ENCODE measurements at places on chromosomes 7 and 10. TPM values are rescaled to one million over a fixed set of nuclear protein-coding genes. Genes with fewer than 3 reads are reported as not detected.

The ACTL6B gene
- not detected for total RNA-seq

The NYAP1 gene
- 2.9 TPM for total RNA-seq

The ZNF425 gene
- total RNA-seq: 0.74 TPM

The FGFR2 gene
- 0.10 TPM for total RNA-seq

The AKR1D1 gene
- total RNA-seq: not detected

The ASZ1 gene
- not detected for total RNA-seq

The SPDYE5 gene
- not detected for total RNA-seq

The PDE6C gene
- not detected for total RNA-seq

The SYT15 gene
- 0.20 TPM for total RNA-seq

The ASB4 gene
- not detected for total RNA-seq

The RSBN1L gene
- 9.5 TPM for total RNA-seq

The MRPS17 gene
- total RNA-seq: 16.2 TPM

The AKR1C1 gene
- total RNA-seq: 0.30 TPM

The PHYHIPL gene
- total RNA-seq: not detected

The SPDYE8 gene
- not detected for total RNA-seq

The AGMO gene
- total RNA-seq: 1.6 TPM

The CRPPA gene
- total RNA-seq: 1.4 TPM

The MYO3A gene
- not detected for total RNA-seq

The CEP55 gene
- total RNA-seq: 83.6 TPM

The EIF4EBP2 gene
- 20.7 TPM for total RNA-seq

The TMEM229A gene
- not detected for total RNA-seq

The C10orf105 gene
- not detected for total RNA-seq

The GHRHR gene
- total RNA-seq: not detected

The LIPF gene
- not detected for total RNA-seq

The PAX4 gene
- not detected for total RNA-seq

The VIPR2 gene
- not detected for total RNA-seq

The SORCS1 gene
- total RNA-seq: not detected

The VSTM2A gene
- not detected for total RNA-seq

The CTAGE6 gene
- not detected for total RNA-seq

The LIPK gene
- not detected for total RNA-seq

The STEAP1B gene
- 47.8 TPM for total RNA-seq

All from mammary microvascular endothelial cell (primary cell).